ENCODE measurements at places on chromosomes 6 and 20. TPM values are rescaled to one million over a fixed set of nuclear protein-coding genes. Genes with fewer than 3 reads are reported as not detected.

The KIAA0408 gene
- 0.39 TPM for polyA plus RNA-seq

The CDH22 gene
- 0.42 TPM for polyA plus RNA-seq

The PRDM13 gene
- polyA plus RNA-seq: not detected

The CCM2L gene
- polyA plus RNA-seq: 12.5 TPM

The ELOVL2 gene
- polyA plus RNA-seq: 1.6 TPM

The HTR1E gene
- polyA plus RNA-seq: not detected

The FAM162B gene
- polyA plus RNA-seq: 3.7 TPM

The GPR6 gene
- polyA plus RNA-seq: not detected

The KHDC1L gene
- polyA plus RNA-seq: not detected

The SOBP gene
- polyA plus RNA-seq: 11.4 TPM

The CNR1 gene
- polyA plus RNA-seq: 0.30 TPM

The CTSZ gene
- 122 TPM for polyA plus RNA-seq

The RAET1L gene
- not detected for polyA plus RNA-seq

The UBD gene
- polyA plus RNA-seq: not detected

The SLC22A23 gene
- polyA plus RNA-seq: 2.9 TPM

The SMOC2 gene
- polyA plus RNA-seq: 5.9 TPM

The MAFB gene
- 2.0 TPM for polyA plus RNA-seq

The LHFPL5 gene
- polyA plus RNA-seq: not detected

The HLA-DQA1 gene
- polyA plus RNA-seq: 8.7 TPM

The LY6G6F gene
- polyA plus RNA-seq: not detected

The TNFRSF6B gene
- polyA plus RNA-seq: 6.4 TPM

The PPP1R14C gene
- polyA plus RNA-seq: 64.6 TPM

The DNAAF9 gene
- polyA plus RNA-seq: 9.6 TPM

The PRR18 gene
- not detected for polyA plus RNA-seq

The OPRL1 gene
- polyA plus RNA-seq: 0.27 TPM

All from heart left ventricle (tissue), 16 donors.